ENCODE measurements at places on chromosomes 1 and 21.
A peak's percentile ranks its signal among the peaks of the same experiment; 100 is the strongest.

- no peak for DNase-seq
Observed at GRCh38 chr1:157893686-157894085, 52.1 kb upstream of the CD5L start.

DNA sequence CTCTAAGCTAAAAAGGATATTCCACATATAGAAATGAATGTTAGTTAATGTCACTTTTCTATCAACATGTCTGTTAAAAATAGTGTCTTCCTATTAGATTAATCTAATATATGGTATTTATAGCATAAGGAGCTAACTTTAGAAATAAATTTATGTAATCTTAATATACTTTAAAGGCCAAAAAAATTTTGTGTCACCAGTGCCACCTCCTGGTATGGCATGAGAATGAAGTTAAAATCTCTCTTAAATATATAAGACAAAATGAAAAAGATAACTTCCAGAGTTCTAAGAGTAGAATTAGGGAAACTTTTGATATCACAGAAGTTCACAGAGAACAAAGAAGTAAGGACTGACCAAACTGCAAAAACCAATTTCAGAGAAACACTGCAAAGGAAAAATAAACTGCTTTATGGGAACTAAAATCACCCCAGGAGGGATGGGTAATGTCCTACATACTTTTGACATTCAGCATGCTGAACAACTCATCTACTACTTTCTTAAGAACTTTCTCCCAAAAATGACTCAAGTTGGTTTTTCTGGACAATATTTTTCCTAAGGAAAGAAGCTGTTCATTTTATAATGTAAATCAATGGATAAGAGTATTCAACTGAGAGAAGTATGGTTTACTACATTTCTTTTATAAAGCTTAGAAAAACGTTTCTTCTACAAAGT is 82.8 kb downstream of the TRIM33 start:
- DNase-seq = no peak

DNA sequence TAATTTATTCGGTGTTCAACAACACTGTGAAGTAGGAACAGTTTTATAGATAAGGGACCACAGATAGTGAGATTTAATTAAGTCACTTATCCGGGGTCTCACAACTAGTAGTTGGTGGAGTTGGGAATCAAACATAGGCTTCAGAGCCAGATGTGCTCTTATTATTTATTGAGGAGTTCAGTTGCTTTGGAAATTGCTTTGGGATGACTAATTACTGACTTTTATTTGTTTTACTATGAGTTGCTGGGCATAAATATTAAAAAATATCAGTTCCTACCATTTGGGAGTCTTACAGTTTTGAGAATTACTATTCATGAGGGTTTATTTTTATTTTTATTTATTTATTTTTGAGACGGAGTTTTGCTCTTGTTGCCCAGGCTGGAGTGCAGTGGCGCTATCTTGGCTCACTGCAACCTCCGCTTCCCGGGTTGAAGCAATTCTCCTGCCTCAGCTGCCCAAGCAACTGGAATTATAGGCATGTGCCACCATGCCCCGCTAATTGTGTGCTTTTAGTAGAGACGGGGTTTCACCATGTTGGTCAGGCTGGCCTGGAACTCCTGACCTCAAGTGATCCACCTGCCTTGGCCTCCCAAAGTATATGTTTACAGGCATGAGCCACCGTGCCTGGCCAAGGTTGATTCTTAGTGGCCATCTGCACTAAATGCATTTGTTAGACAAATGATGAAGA is 27.7 kb downstream of the THRAP3 start:
- no peak for DNase-seq

DNA sequence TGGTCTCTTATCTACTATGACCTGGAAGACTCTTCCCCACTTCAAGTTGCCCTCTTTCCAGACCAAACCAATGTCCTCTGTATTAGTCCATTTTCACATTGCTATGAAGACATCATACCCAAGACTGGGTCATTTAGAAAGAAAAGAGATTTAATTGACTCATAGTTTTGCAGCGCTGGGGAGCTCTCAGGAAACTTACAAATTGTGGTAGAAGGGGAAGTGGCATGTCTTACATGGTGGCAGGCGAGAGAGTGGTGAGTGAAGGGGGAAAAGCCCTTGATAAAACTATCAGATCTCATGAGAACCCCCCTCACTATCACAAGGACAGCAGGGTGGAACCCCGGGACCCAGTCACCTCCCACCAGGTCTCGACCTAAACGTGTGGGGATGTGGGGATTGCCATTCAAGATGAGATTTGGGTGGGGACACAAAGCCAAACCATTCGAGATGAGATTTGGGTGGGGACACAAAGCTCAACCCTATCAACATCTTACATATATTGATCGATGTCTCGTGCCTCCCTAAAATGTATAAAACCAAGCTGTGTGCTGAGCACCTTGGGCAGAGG is 14.2 kb upstream of the AGPAT3 start:
- DNase-seq = no peak

DNA sequence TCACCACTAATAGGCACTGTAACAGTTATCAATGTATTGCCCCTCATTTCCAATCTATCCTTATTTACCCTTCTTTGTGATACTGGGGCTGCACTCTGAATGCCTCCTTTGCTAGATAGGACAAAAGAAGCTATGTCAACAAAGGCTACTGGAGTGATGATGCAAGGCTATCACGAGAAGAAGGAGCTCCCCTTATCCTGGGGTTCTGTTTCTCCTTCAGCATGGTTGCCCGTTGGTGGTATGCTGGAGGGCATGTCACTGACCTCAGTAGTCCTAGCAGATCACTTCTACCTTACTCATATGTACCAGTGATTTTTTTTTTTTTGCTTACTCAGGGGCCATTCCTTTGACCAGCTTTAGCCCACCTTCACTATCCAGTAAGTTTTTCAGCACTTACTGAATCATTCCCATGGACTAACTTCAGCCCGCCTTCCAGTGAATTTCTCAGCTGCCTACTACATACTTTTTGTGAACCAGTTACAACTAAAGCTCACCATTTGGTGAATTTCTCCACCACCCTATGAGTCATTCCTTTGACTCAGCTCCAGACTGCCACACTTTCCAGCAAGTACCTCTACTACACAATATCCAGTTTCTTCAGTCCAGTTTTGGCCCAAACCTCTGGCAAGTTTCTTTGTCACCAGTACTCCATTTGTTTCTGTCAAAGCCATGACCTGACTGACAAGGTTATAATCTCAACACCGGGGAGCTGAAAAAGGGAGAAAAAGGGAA is 944.5 kb downstream of the KCNT2 start:
- DNase-seq = no peak

- DNase-seq = peak; percentile 40
Observed at GRCh38 chr1:207259391-207259790, 62.1 kb upstream of the CD55 start.

GRCh38 chr21:33362044-33362555 is 37.3 kb downstream of the IFNAR1 start:
- DNase-seq = peak; percentile 69

DNA sequence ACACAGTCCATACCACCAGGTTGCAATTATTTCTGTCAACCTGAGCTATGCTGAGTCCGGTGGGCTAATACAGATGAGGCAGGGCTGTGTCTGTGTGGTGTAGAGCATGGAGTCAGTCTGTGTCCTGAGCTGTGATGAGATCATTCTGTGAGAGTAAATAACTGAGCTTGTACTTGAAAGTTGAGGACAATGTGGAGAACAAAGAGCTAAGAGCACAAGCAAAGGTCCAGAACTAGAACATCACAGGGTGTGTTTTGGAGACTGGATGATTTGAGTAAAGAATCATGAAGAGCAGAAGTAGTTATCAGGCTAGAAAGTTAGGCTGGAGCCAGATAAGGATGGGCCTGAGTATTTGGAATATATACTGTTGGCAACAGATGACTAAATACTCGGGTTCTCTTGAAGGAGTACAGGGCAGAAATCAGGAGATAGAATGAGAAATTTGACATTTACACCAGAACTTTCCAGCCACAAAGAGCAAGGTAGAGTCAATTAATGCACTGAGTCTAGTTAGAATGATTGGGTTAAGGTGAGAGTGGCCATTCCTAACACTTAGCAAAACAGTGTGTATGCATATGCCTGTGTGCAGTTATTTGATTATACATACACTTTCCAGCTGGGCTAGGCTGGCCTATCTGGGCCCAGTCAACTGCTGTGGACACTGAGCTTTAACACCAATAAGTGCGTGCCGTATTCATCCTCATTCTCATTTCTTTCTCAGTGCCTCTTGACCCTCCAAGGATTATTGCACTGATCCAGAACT is 48.8 kb downstream of the LEPR start:
- DNase-seq = no peak

- no peak for DNase-seq
Observed at GRCh38 chr1:110049801-110050601, 15.6 kb downstream of the STRIP1 start.

- no peak for DNase-seq
Observed at GRCh38 chr21:46007492-46007868, 25.9 kb downstream of the COL6A1 start.

DNA sequence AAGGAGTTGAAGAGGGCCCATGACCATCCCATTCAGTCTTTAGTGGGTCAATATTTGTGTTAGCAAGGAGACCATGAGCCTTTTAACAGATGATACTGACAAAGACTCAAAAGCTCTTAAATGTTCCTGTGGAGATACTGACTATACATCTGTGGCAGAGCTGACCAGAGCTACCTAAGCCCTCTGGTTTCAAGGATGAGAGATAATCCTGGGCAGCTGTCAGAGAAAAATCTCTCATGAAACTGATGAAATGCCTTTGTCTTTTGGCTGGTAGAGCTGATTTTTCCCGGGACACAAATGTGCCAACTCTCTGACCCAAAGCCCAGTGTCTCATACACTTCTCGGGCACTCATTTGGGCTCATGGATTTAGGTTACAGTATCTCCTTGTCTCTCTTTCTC is 100.9 kb downstream of the XCL2 start:
- no peak for DNase-seq

DNA sequence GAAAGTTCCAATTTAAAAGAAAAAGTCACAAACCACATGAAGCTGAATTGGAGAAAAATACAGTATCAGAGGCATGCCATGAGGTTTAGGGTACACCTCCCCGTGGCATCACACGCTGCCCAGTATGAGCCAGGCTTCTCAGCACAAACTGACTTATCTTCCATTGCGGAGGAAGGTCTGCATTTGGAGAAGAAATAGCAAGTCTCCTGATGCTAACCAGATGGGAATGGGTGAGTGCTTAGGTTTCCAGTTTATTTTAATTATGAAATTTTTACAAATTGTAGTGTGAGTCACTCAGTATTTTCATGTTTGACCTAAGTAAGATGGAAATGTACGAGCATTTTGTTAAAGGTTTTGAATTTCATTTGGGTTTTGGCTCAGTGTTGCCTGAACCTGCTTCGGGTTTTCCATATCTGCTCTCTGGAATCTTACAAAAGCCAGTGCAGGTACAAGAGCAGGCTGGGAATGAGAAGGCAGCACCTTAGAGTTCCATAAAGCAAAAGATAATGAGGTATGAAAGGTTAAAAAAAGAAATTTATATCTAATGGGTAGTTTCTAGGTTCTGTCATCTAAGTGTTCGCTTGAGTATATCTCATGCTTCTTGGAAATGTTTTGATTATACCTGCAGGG is 213.9 kb downstream of the PATJ start:
- no peak for DNase-seq

GRCh38 chr1:79859212-79859948 is 852.9 kb upstream of the ADGRL4 start:
- DNase-seq = no peak
